ENCODE measurements at places on chromosomes 7 and 10. TPM values are rescaled to one million over a fixed set of nuclear protein-coding genes. Genes with fewer than 3 reads are reported as not detected.
A peak's percentile ranks its signal among the peaks of the same experiment; 100 is the strongest.

Gene TBX20
- not detected for total RNA-seq

Gene EGFR
- 7.0 TPM for total RNA-seq

Gene PNLIPRP1
- not detected for total RNA-seq

Gene PANK1
- 46.5 TPM for total RNA-seq

Gene CCDC172
- not detected for total RNA-seq

Gene CNNM1
- total RNA-seq = 5.5 TPM

Gene C1GALT1
- 65.9 TPM for total RNA-seq

Gene GIMAP4
- total RNA-seq = not detected

Gene TMEM176A
- not detected for total RNA-seq

Gene ELMO1
- not detected for total RNA-seq

Gene ADRB1
- total RNA-seq = 0.07 TPM

Gene NEURL1
- not detected for total RNA-seq

Gene SLC35B4
- total RNA-seq = 10.8 TPM

GRCh38 chr7:116952635-116953371 lies 498 bp upstream of the ST7 start:
- DNase-seq = peak; percentile 62

DNA sequence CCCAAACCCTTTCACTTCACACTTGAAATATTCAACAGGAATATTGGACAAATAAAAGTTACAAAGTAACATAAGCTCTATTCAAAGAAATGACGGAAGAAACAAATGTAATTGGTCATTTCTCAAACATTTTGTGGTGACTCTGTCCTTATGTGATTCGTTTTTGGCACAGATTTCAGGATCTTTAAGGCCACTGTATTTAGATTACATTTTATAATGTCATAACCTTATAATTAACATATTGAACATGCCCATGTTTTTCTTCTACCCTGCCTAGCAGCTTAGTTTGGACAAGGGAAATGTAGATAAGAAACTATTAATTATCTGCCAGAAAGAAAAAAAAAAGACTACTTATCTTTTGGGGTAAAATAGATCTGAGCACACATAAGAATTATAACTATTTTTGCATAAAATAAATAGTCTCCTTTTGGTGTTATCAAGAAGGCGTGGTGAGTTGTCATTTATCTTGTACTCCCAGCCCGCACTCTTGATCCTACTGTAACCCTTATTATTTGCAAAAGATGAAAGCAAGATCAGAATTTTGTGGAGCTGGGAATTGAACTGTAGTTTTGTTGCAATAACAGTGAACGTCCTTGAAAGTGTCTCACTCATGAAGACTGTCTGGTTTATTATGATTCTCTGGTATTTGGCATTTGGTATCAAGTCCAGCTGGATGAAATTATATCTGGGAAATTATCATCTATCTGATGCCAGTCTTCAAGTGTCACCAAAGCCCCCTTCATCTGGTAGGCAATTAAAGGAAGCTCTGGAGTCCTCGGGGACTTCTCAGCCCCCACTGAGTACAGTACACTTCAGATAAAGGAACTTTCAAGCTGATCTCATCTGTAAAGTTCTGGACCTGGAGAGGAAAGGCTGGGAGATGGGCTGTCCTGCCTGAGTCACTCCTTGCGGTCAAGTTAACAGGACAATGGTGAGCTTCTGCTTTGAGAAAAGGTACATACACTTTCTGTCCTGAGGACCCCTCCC lies 175.7 kb upstream of the INHBA start:
- no peak for DNase-seq

- no peak for DNase-seq
Measured at GRCh38 chr7:7921830-7922229, 46.8 kb upstream of the GLCCI1 start.

GRCh38 chr7:150429699-150430098 lies 20.7 kb upstream of the GIMAP8 start:
- DNase-seq = no peak

DNA sequence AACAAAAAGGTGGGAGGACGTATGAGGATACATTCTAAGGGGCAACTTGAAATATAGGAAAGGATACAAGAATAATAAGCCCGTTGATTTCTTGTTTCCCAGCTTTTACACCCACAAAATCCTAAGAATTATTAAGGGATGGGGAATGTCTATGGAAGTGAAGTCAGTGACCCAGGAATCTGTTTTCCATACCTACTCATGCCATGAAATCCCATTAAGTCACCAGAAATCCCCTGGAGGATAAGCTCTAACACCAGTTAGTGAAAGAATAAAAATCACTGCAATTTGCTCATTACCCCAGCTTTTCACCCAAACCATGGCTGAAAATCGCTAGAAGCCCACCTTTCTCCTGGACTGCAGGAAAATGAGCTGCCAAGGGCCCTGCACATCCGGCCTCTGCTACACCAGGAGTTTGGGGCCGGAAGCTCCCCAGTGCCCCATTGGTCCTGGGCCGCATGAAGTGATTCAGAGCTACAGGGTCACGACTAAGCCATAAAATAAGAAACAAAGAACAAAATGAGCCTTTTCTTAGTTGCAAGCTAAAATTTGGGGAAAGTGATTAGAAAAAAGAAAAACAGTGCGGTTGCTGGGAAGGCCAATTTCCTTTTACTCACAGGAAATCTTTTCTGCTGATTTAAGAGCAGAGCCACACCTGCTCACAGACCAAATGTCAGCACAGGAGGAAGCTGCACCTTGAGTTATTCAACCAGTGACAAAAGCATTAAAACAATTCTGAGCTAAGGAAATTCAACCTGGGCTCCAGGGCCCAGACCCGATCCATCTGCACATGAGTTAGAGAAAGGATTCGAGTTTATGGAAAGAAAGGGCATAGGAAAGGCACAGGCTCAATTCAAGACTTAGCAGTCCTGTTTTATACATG lies 40.3 kb downstream of the HIPK2 start:
- no peak for DNase-seq

- no peak for DNase-seq
Measured at GRCh38 chr7:77399816-77400215, 16.3 kb downstream of the GSAP start.

DNA sequence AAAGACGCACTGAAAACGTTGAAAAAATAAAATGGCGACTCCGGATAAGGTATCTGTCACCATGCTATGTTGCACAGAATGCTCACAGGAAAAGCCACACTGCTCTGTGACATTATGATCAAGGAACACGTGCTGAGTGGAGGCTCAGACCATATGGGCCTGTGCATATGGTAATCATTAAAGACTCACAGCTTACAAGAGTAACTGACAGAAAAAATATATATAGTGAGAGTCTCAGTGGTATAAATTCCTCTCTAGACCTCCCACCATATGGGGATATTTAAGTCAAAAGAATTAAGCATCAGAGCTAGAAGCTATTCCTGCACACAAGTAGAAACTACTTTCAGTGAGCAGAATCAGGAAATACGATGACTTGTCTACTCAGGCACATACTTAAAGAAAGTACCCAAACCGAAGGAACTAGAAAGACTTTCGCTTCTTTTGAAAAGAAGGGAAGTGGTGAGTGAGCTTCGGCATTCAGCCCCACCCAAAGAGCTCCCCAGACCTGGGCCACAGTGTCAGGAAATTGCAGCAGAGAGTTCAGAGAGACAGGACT lies 65.1 kb upstream of the MPP7 start:
- DNase-seq = no peak

DNA sequence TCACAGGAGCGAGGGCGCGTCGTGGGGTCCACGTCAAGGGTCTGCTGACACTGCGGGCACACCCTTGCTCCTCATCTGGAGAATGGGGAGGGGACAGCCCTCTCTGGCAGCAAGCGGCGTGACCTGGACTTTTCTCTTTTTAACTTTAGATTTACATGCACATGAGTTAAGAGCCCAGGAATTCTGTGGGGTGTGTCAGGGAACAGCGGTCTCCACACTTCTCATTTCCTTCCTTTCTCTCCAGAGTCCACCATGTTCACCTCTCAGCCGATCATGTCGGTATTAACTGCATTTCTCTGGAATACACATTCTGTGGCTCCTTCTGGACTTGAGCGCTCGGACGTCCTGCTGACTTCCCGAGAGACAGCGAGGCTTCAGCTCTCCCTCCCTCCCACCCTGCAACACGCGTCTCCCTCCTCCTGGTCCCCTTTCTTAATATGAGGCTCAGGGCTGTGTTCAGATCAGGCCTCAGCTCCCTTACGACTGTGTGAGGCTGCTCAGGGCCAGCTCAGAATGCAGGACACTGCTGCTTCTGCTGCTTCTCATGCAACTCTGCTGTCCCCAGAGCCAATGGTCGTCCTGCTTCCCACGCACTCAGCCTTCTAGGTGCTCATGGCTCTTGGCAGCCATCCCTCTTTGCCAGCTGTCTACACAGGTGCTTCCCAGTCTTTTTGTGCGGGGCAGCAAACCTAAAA lies 261.3 kb downstream of the ELFN1 start:
- DNase-seq = no peak

DNA sequence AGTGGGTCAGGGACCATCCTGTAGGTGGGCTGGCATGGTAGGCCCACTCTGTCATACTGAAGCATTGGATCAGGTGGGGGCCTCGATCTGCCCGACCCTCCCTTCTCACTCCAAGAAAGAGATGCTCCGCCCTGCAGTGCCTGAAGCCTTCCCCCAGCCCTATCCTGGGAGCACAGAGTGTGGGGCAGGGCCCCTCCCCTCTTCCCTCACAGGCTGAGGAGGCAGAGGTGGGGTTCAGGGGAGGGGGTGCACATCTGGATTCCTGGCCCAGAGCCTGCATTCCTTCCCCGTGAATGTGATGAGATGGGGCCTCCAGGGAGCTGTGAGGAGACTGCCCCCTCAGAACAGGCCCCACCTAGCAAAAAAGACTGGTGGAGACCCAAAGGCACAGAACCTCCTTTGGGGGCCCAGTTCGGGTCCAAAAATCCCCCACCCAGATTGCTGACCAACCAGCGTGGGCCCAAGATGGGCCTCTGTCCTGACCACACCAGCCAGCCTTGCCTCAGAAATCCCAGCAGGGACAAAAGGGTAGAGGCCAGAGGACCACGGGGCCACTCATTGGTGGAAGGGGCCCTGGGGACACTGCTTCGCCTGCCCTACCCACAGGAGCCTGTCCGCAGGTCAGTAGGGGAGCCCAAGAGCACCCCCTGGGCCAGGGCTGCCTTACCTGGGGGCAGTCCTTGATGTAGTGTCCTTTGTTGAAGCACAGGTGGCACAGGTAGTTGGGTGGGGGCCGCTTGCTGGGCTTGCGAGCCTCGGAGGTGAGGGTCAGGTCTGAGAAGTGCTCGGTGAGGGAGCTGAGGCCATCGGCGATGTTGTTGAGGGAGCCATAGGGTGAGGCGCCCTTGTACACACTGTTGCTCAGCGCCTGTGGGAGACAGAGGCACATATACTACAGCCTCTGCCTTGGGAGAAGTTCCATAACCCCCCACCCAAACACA lies 13.3 kb downstream of the ZCCHC24 start:
- no peak for DNase-seq

DNA sequence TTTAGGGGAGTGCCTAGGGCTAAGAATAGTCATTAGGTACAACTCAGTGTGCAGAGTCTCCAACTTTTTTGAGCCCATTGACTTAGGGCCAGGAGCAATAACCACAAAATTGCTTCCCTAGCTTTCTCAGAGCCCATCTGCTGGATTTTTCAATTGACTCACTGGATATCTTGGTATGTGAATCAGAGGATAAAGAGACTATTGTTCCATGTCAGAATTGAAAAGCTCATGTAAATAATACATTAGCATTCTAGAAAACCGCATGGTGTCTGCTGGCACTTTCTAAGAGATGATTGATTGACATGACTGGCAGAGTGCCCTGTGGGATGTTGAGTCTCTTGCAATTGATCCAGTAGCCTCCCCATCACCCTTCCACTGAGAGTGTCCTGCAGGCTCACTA lies 246.2 kb downstream of the CCDC7 start:
- DNase-seq = peak; percentile 12

DNA sequence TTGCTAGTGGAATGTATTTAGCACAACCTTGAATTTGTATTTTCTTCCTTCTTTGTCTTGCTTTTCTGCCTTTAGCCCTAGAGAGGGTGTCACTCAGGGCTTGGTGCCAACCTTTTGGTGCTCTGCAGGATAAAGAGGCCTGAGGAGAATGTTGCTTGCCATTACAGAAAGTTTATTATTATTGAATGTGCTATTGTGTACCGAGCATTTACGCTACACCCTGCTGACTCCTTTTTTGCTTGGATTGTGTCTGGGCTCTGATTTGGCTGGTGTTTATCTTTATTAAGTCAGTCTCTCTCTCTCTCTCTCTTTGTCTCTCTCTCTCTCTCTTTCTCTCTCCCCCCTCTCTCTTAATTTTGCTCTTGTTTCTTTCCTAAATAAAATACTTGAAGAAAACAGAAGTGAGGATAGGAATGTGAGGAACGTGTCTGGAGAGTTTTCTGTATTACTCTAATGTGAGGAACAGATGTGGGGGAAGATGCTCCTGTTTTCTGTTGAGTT lies 284.4 kb upstream of the PHYHIPL start:
- DNase-seq = no peak

GRCh38 chr7:117146511-117146910 lies 176.3 kb downstream of the WNT2 start:
- no peak for DNase-seq

- no peak for DNase-seq
Measured at GRCh38 chr7:29808075-29808801, 1.9 kb downstream of the WIPF3 start.

- no peak for DNase-seq
Measured at GRCh38 chr7:158539711-158540146, 47.9 kb downstream of the PTPRN2 start.

- DNase-seq = no peak
Measured at GRCh38 chr7:67913604-67914003, 917.0 kb downstream of the TYW1 start.

DNA sequence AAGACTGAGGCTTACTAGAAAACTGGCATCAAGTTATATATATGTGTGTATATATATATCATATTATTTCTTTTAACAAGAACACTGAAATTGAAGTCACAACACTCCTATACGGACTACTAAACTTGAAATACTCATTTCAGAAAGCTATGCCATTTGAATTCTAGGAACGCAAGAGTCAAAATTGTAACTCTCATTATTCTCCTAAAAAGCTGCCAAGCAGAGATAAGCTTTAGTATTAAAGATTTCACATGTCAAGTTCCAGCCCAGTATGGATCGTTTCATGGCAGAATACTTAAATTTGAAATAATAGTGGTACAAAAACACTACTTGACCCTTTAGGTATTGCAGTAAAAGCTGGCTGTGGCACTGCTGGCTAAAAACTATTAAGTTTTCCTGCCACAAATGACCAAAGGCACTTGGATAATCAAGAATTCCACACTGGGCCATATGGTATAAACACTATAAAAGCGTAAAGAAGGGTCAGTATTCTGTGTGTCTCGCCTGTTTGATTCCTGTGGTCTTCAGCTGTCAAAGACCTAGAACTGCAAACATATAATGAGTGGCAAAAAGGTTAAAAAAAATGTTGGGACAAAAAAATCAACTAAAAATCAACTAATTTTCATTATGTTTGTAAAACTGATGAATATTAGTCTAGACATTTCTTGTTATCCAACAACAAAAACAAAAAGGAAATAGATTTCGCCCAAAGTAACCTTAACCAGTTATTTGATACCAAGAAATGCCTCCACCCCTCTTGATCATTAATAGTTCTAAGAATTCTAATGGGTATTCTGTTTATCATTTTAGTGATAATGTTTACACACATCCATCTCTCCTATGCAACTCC lies 2.4 kb downstream of the CCDC71L start:
- DNase-seq = no peak

- DNase-seq = no peak
Measured at GRCh38 chr10:123972481-123973401, 81.1 kb upstream of the CPXM2 start.

All from HepG2 (cell line).